Camera-type eye (tissue), 1 donor: ENCODE measurements at places on chromosomes 7 and 10. TPM values are rescaled to one million over a fixed set of nuclear protein-coding genes. Genes with fewer than 3 reads are reported as not detected.

Gene PRSS37
- total RNA-seq = not detected

Gene POU6F2
- 3.7 TPM for total RNA-seq

Gene ASZ1
- total RNA-seq = not detected

Gene TRIM50
- not detected for total RNA-seq

Gene C10orf88
- total RNA-seq = 16.5 TPM

Gene AGAP5
- total RNA-seq = 8.0 TPM

Gene GNAI1
- 65.3 TPM for total RNA-seq

Gene OR2A1
- 0.44 TPM for total RNA-seq

Gene INSYN2A
- 4.7 TPM for total RNA-seq

Gene GIMAP1
- total RNA-seq = 1.9 TPM

Gene A1CF
- not detected for total RNA-seq

Gene TET1
- total RNA-seq = 55.9 TPM

Gene FAM171A1
- 35.1 TPM for total RNA-seq

Gene RAPGEF5
- 90.2 TPM for total RNA-seq

Gene DNTT
- not detected for total RNA-seq

Gene DNAJC12
- total RNA-seq = 7.9 TPM

Gene GCK
- total RNA-seq = 5.9 TPM

Gene AQP1
- total RNA-seq = 75.8 TPM

Gene AKR1C4
- total RNA-seq = not detected

Gene OAT
- 102 TPM for total RNA-seq

Gene BICC1
- total RNA-seq = 34.4 TPM

Gene ANK3
- total RNA-seq = 269 TPM

Gene C10orf62
- total RNA-seq = not detected

Gene ZNF727
- total RNA-seq = 0.66 TPM

Gene TMEM213
- total RNA-seq = not detected

Gene AKR1C3
- 6.0 TPM for total RNA-seq

Gene SCIN
- total RNA-seq = 3.4 TPM

Gene TWIST1
- total RNA-seq = 24.9 TPM

Gene ADGRA1
- 5.4 TPM for total RNA-seq

Gene ADIRF
- 10.1 TPM for total RNA-seq

Gene HOXA3
- not detected for total RNA-seq

Gene ASB4
- 1.0 TPM for total RNA-seq

Gene AUTS2
- 147 TPM for total RNA-seq

Gene GALNT17
- total RNA-seq = 27.0 TPM

Gene SPDYE2B
- total RNA-seq = not detected

Gene ERV3-1
- total RNA-seq = 49.9 TPM

Gene NUTM2E
- total RNA-seq = 0.33 TPM

Gene DMBT1
- 3.1 TPM for total RNA-seq

Gene PLPP4
- total RNA-seq = 4.2 TPM

Gene UPK3B
- 0.99 TPM for total RNA-seq

Gene MAGI2
- 49.4 TPM for total RNA-seq

Gene CASP7
- 17.9 TPM for total RNA-seq

Gene CYP2C9
- total RNA-seq = 1.5 TPM

Gene CYP3A7
- total RNA-seq = not detected

Gene EPO
- total RNA-seq = not detected

Gene SAMD9L
- 13.8 TPM for total RNA-seq

Gene CADPS2
- 29.2 TPM for total RNA-seq

Gene RNF32
- 10.7 TPM for total RNA-seq

Gene WDR86
- 19.7 TPM for total RNA-seq

Gene CFAP69
- total RNA-seq = 29.0 TPM

Gene FBXO24
- 2.5 TPM for total RNA-seq

Gene LIPN
- not detected for total RNA-seq

Gene NUPR2
- total RNA-seq = not detected

Gene ADCYAP1R1
- 8.5 TPM for total RNA-seq

Gene LRRD1
- total RNA-seq = 0.44 TPM

Gene GPR26
- 1.4 TPM for total RNA-seq

Gene CISD1
- 14.3 TPM for total RNA-seq
